ENCODE measurements at places on chromosomes 4 and X.

GRCh38 chr4:57093845-57094831 is 16.0 kb downstream of the IGFBP7 start:
- no peak for DNase-seq

GRCh38 chr4:113382704-113383103 is 333.3 kb downstream of the ANK2 start:
- no peak for DNase-seq

DNA sequence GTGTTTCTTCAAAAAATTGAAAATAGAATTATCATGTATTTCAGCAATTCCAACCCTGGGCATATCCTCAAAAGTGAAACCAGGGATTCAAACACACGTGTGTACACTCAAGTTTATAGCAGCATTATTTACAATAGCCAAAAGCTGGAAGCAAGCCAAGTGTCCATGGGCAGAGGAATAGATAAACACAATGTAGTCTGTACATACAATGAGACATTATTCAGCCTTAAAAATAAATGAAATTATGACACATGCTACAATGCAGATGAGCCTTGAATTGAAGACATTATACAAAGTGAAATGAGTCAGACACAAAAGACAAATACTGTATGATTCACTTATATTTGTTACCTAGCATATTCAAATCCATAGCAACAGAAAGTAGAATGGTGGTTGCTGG is 853.4 kb downstream of the STIM2 start:
- DNase-seq = no peak

- DNase-seq = no peak
These were observed 381.0 kb upstream of the EMCN start for GRCh38 chr4:100898844-100899243.

DNA sequence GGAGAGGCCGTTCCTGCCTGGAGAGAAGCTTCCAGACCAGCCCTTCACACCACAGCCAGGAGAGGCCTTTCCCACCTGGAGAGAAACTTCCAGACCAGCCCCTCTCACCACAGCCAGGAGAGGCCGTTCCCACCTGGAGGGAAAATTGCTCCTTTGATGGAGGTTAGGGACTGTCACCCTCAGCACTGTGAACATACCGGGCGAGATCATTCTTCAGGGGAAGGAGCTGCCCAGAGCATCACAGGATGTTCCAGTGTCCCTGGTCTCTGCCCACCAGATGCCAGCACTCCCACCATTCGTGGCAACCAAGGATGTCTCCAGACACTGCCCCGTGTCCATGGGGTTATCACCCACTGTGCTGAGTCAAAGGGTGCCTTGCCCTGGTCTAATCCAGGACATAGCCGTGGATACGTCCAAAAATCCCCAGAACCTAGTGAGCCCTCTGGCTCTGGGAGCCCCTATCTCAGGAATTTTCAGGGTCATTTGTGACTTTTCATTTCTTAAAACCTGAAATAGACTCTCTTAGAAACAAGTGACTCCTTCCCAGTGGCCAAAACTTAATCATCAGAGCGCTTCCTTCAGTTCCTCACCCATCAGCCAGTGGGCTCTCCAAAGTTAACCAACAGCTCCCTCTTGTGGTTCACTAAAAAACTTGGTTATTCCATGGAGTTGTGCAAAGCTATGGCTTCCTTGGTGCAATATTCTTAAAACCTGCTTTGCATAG is 80.2 kb downstream of the CRMP1 start:
- DNase-seq = no peak
